Esophagus muscularis mucosa (tissue), 4 donors: ENCODE measurements at places on chromosomes 3 and 15. TPM values are rescaled to one million over a fixed set of nuclear protein-coding genes. Genes with fewer than 3 reads are reported as not detected.

FBXL2 gene
- total RNA-seq: 5.4 TPM

DNA sequence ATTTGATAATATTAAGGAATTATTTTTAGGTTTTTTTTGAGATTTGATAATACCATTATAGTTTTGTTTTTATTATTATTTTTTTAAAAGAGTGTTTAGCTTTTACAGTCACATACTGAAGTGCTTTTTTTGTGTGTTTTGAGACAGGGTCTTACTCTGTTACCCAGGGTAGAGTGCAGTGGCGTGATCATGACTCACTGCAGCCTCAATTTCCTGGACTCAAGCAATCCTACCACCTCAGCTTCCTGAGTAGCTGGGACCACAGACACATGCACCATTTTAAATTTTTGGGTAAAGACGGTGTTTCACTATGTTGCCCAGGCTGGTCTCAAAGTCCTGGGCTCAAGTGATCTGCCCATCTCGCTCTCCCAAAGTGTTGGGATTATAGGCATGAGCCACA is 73.0 kb downstream of the SUMF1 start:
- peak; percentile 57 for DNase-seq

DNA sequence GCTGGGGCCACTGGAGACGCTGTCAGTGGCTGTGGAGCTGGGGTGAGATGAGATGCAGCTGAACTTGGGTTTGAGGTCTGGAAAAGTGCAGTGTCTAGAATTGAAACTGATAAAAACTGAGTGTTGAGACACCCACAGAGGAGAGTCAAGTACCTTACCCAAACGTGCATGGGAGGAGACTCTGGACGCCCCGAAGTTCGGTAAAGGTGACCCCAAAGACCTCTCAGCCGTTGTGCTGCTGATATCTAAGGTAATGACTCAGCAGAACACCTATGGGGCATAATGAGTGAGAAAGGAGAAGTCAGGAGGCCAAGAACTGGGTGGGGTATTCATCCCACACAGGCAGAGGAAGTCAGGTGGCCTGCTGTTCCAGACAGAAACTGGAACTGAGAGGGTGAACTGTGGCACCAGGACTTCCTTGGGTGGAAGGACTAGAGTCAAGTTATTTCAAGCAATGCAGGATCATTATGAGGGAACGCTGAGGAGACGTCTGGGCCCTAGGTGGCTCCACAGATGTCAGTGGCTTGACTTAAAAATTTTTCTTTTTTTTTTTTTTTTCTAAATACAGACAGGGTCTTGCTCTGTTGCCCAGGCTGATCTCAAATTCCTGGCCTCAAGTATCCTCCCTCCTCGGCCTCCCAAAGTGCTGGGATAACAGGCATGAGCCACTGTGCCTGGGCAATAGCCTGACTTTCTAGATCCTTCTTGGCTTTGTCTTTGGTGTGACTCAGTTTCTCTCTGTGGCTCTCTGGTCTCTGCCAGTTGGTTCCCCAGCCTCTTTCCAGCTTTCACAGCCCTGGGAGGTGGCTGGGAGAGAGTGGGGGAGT is 67.6 kb upstream of the GCNT3 start:
- DNase-seq: no peak

GRCh38 chr3:6260551-6261191 is 600.2 kb upstream of the GRM7 start:
- no peak for DNase-seq

GRCh38 chr3:50885070-50885850 is 210.5 kb downstream of the DOCK3 start:
- no peak for DNase-seq

GRCh38 chr15:23570486-23570885 is 5.0 kb downstream of the MKRN3 start:
- no peak for DNase-seq

- DNase-seq: peak; percentile 79
Measured at GRCh38 chr3:99111235-99111634, 209.7 kb upstream of the DCBLD2 start.

GRCh38 chr15:101723171-101723873 is 951 bp downstream of the TARS3 start:
- no peak for DNase-seq

CMTM6 gene
- total RNA-seq: 60.6 TPM

DNA sequence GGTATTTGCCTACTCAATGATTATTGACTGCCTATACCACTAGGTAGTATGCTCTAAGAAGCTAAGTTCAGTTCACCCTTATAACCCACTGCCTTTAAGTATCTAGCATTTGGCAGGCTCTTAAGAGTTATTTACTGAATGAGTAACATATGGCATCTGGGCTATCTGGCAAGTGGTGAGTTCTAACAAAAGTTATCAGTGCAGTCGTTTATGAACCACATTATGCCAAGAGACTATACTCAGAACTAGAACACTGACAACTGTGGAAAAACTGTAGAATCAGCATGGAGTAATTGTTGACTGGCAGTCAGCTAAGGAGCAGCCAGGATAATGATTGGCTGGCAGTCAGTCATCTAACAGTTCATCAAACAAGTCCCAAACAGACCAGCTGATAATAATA is 25.8 kb downstream of the RAF1 start:
- no peak for DNase-seq

- DNase-seq: no peak
Measured at GRCh38 chr3:89353465-89353864, 246.0 kb downstream of the EPHA3 start.

ITIH4 gene
- 4.6 TPM for total RNA-seq

GRCh38 chr3:177835008-177835407 is 637.7 kb upstream of the TBL1XR1 start:
- DNase-seq: no peak

GRCh38 chr3:150680562-150680961 is 23.2 kb downstream of the ERICH6 start:
- DNase-seq: no peak

DNA sequence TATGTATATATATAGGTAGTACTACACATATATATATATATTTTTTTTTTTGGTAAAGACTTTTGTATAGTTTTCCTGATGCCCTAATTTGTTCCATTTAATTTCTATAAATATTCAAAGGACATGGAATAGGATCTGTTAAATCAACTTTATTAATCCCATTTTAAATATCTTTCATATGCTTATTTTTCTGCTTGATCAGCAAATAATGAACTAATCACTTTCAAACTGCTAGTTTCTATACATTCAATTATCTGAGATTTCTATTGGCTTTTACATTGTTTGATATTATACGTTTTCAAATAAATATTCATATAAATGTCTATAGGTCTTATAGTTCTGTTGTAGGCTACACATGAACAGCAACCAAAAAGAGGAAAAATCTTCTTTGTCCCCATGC is 21.7 kb downstream of the ZXDC start:
- no peak for DNase-seq

SLC2A2 gene
- not detected for total RNA-seq

DNA sequence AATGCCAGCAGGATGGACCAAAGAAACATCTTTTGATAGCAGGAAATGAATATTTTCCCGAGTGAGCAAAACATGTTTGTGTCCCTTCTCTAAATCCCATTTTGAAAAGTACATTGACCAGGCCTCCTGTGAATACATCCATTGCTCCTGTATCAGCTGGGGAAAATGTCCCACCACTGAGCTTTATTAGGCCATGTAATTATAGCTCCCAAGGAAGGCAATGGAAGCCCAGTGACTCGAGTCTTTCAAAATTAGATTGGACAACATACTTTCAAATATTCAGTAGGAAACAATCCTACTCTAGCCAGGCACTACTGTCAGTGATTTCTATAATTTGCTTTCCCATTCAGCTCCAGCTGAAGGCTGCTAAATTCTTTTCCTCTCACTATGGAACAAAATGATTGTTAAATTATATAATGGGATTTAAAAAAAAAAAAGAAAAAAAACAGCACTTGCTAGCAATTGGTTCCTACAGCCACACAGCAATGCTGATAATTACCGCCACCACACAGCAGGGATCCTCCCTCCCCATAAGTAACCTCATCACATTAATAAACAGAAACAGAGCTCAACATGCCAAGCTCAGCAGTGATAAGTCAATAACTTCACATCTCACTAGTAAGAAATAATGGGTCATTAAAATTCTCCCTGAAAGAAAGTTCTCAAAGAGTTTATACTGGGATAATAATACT is 172.4 kb upstream of the SLC2A2 start:
- DNase-seq: no peak

- peak; percentile 77 for DNase-seq
Measured at GRCh38 chr3:34862456-34862855, 776.9 kb upstream of the ARPP21 start.

MYO1E gene
- total RNA-seq: 32.7 TPM

DNA sequence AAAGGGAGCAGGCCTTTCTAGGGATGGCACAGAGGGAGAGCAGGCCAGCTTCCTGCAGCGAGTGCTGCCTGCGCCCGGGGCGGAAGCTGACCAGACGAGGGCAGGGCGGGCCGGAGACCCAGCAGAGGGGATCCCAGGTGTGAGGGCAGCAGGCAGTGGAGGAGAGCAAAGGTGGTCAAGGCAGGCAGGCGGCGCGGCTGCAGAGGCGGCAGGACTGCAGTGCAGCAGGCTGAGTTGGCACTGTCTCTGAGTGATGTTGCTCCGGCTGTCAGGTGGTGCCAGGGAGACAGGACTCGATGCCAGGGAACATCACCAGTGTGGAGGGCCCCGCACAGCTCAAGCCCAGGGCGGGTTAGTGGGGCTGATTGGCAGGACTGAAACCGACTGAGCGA is 22.3 kb upstream of the PLXNA1 start:
- no peak for DNase-seq

DNA sequence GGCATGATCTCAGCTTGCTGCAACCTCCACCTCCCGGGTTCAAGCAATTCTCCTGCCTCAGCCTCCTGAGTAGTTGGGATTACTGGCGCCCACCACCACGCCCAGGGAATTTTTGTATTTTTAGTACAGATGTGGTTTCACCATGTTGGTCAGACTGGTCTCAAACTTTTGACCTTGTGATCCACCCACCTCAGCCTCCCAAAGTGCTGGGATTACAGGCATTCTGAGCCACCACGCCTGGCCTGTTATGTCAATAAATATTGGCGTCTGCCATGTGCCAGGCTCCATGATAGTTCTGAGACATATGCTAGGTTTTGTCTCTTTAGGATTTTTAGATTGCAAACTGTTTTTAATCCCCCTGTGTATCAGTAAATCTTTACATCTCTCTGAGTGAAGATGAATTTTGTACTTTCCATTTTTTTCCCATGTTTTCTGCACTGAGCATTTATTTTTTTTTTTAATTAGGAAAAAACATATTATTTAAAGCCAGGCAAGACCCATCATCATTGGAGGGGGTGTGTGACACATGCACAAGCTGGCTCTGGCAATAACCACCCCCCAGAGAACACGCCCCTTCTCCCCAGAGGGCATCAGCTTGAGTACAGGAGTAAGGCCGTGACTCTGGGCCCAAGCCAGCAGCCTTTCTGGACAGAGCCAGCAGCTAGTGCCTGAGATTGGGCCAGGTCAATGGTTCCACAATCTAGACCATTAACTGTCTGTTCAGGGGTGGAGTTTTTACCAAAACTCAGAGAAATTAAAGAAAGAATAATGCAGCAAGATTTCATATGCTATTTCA is 51.0 kb upstream of the ATP1B3 start:
- DNase-seq: no peak

PTH1R gene
- 21.6 TPM for total RNA-seq

- no peak for DNase-seq
Measured at GRCh38 chr3:18946524-18946923, 201.8 kb upstream of the KCNH8 start.

GRCh38 chr15:60721707-60722106 is 242.8 kb upstream of the ICE2 start:
- no peak for DNase-seq

DNA sequence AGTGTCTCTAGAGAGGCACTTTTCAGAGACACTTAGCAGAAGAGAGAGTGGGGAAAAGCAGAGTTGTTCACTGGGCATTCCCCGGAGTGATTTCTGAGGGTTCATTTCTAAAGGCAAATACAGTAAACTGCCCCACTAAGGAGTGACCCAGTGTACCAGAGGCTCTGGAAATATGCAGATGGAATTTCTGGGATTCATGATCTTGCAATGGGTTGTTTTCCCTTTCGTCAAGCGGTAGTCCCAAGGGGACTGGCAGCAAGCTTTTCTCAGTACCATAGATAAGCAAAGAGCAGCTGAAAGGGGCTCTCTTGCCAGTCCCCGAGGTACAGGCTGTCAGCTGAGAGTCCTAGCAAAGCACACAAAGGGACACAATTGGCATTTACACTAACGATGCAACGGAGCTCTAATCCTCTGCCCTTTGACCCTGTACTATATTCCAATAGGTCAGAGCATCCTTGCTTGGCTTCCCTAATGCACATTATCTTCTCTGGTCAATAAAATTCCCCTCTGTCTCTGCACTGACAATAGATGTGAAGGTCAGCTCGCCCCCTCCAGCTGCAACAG is 155.6 kb downstream of the SEMA6D start:
- DNase-seq: no peak

DNA sequence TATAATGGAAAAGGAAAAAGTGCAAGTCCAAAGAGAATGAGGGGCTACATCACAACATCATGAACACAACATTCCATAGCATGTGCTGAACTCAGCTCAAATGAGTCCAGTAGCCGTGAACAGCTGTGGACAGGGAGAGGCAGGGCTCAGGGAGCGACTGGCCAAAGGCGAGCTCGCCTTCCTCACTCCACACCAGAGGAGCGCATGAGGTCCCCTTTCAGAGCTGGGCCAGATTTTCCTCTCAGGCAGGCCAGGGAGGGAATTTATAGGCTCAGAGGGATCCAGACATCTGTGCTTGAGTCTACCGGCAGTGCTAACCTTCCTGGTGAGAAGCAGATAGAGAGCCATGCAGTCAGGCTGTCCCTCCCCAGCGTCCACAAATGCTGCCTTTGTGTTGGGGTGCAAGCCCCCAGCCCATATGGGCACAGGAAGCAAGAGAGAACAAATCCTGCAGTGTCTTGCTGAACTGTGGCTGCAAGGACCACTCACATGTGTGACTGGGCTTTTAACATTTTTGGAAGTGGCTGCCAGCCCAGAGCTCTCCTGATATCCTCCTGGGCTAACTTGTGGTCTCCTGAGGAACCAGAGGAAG is 32.5 kb downstream of the ARHGEF3 start:
- DNase-seq: no peak

ACP3 gene
- total RNA-seq: 2.8 TPM

DNA sequence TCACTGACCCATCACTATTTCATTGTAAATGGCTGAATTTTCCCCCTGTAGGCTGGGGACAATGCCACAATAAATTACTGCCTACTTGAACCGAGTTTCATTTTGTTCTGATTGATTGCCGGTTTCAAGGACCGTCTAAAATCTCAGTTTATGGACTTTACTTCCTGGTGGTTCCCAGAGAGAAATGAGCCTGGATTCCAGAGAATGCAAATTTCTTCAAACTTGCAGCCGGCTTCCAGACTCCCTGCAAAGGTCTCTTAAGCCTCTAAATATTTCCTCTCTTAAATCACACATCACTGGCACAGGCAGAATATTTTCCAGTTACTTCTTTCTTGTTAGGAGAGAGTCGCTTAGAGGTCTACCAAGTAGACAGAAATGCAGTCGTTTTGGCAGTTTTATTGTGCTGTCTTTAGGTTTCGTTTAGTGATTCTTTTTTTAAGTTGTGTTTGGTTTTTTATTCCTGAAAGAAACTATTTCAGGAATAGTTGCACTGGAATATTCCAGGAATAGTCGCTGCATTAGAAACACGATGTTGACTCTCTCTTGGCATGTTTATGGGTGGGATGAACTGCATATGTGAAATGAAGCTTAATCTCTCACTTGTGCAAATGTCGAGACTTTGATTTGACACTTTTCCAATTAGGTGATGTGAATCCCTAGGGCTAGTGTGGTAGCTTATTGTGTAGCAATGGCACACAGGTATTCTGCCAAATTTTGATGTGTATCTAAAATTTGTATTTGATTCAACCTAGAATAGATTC is 284.1 kb upstream of the NR2E3 start:
- DNase-seq: no peak
